Type B pancreatic cell (in vitro differentiated cells): ENCODE measurements at places on chromosomes 1 and 21.

- DNase-seq, result no peak
Measured at GRCh38 chr21:37555672-37556261, 189.2 kb downstream of the DYRK1A start.

DNA sequence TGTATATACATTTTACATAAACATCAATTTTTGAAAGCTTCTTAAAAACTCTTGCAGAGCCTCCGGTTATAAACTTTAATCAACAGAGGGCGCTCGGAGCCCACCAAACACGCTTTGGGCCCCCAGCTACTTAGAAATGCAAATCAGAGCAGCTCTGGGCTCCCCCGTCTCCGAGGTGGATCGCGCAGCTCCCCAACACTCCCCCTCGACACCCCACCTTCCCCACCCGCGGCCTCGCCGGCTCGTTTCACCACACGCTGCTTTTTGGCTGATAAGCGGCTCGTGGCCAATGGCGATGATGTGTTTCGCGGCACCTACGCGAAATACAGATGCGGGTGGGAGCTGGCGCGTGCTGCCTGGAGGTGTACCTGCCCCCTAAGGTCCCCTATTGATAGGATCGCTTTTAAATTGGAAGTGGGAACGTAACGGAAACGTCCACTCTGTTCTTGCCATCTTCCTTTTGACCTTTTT, 1.7 kb upstream of the KIF26B start:
- DNase-seq, result peak; percentile 78

DNA sequence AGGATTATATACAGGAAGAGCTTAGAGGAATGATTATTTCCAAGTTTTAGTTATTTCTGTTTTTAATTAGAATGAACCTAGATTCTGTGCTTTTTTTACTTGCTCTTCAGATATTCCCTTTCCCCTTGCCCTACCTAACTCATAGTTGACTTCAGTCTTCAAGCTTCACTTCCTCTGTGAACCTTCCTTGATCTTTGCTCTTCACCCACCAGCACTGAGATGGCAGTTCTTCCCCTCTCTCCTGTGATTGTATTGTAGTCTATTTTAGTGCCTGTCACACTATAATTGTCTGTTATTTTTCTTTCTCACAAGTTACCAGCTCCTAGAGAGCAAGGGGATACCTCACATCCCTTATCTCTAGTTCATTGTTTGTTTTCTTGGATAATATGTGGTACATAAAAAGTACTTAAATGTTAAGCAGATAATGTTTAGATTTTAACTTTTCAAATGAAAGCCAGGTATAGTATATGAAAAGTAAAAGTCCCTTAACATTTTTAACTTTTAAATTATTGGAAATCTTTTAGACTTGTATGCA, 33.2 kb downstream of the KCTD3 start:
- no peak for DNase-seq

GRCh38 chr1:6870086-6870485, 84.8 kb downstream of the CAMTA1 start:
- no peak for DNase-seq

GRCh38 chr1:185816460-185816859, 82.3 kb downstream of the HMCN1 start:
- DNase-seq, result no peak

- DNase-seq, result no peak
Measured at GRCh38 chr1:163119707-163120106, 50.5 kb downstream of the RGS4 start.

DNA sequence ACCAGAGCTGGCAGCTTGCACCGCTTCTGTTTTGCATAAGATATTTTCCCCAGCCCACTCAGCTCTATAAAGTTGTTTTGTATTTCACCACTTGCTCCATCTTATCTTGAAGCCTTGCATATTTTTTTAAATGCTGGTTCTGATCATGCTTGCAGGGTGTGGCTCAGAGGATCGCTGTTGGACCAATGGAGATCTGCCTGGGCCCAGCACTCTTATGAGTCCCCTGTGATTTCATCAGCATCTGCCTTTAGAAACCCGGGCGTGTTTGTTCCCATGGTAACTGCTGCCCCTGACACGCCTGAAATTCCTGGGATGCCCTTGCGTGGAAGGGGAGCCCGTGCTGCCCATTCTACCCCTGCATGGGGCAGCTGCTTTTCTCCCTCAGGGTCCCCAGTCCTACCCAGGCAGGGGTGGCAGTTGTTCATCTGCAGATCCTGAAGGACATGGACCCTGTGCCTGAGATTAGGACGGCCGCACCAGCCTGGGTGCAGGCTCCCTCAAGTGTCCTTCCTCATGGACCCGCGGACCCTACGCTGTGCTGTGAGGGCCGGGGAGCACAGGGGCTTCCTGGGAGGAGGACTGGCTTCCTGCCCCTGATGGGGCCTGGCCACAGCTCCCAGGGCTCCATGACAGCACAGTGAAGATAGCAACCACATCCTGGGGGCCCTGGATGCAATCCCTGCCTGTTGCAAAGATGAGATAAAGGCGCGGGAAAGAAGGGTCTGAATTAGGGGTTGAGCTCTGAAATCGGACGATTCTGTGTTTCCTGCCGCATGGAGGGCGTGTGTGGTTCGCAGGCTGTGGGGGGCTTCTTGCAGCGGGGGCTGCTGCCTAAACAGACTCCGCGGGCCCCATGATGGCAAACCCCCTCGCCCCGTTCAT, 226.5 kb downstream of the SDCCAG8 start:
- DNase-seq, result no peak

DNA sequence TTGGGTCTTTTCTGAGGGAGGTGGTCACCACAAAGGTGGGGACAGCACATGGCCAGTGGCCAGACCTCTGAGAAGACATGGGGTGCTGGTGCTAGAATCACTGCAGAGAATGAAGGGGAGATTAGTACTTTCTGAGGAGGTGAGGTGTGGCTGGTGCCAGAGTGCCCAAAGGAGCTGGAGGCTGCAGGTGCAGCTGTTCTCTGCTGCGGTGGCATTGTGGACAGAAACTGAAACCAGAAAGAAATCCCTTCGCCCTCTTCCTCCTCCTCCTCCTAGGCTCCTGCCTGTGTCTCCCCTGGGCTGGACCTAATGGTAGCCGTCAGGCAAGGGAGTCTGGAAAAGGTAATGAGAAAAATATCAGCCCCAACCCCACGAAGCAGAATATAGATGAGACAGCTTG, 261.7 kb downstream of the TM2D1 start:
- DNase-seq, result no peak

DNA sequence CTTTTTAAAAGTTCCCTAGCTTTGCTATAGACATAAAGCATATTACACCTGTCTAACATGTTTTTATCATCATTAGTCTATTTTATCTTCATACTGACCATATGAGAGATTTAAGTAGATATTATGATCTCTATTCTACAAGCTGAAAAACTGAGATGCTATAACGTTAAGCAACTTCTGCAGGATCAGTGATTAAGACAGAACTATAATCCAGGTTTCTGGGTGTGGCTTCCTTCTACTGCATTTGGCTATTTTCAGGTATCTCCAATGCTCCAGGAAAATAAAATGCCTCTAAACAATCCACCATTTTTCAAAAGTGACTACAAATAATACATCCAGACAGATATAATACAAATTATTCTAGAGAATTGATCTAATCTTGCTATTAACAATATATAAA, 53.4 kb downstream of the RGS2 start:
- no peak for DNase-seq

GRCh38 chr1:228919914-228920313, 184.6 kb downstream of the RHOU start:
- no peak for DNase-seq

- no peak for DNase-seq
Measured at GRCh38 chr1:232477728-232478127, 152.2 kb downstream of the SIPA1L2 start.

DNA sequence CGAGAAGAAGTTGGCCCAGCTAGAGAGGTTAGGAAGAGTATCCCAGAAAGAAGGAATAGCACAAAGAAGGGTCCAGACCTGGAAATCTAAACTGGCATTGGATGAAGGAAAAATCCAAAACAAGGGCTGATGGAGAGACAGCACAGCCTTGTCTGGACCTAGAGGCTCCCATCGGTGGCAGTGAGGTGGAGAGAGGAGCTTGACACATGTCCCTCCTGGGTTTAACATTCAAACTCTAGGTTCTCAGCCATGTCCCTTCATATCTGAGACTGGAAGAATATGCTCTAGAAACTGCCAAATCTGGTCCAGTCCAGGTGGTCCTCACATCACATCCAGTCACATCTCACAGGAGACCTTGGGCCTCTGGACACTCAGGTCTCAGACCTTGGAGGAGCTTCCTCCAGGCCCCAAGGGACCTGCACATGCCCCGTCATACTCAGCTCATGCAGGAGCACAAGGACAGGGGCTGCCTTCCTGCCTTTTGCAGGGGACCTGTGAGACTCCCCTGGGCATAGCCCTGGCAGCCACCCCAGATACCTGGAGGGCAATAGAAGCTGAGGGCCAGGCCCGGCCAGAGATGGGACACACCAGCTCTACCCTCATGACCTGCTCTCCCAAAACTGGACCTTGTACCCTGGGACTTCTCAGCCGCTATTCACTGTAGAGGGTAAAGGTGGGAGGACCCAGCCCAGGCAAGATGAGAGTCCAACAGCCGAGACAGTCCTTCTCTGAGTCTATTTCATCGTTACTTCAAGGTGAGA, 7.5 kb downstream of the TMEM125 start:
- DNase-seq, result no peak

DNA sequence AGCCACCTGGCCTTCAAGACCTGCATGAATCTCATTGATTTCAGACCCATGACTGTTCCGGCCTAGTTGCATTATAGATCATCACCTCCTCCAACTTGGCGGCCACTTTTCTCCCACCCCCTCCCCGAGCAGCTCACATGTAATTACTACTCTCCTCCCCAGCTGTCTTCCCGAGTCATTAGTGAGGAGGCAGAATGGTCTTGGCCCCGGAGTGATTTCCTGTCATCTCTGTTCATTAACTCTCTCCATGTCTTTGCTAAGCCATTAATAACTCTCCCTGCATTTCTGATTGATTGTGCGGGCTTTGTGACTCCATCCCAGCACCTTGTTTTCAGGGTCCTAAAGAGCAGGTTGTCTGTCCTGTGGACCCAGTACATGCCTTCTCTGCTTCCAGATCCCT, 75.6 kb upstream of the CNTN2 start:
- DNase-seq, result no peak

DNA sequence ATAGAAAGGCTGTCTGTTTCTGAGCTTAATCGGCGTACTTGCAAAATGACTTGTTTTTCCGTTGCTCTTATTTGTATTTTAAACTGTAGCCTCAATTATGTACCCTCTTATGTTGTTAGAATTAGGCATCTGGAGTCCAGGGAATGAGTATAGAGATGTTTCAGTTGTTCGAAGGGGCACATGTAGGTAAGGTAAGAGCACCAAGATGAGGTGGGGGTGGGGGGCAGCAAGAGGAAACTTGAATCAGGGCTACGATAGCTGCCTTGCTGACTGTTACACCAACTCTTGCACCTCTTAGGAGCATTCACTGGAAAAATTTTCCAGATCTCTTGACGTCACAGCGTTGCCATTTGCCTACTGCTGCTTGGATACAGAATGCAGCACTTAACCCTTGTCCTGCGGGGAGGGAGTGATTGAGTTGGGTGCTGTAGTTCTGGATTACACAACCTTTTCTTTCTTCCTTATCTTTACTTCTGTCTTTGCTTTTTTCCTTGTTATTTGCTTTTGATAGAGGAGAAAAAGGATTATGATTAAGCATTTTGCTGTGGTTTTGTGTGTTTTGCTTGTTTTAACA, 3.2 kb downstream of the ATP1B1 start:
- DNase-seq, result no peak

DNA sequence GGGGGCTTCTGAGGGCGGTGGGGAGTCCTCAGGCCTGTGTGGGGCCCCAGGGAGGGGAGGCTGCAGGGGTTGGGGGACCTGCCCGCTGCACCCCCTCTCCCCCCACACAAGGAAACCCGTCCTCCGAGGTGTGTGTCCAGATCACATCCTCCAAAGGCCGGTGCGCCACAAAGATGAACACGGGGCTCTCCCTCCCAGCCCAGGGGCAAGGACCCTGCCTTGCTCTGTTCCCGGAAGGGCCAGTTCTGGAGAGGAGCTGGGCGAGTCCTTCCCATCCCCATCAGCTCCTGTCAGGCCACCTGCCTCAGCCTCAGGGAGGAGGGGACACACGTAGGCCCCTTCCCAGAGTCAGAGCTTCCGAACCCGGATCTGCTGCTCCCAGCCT, 2.5 kb upstream of the TTLL10 start:
- DNase-seq, result no peak

DNA sequence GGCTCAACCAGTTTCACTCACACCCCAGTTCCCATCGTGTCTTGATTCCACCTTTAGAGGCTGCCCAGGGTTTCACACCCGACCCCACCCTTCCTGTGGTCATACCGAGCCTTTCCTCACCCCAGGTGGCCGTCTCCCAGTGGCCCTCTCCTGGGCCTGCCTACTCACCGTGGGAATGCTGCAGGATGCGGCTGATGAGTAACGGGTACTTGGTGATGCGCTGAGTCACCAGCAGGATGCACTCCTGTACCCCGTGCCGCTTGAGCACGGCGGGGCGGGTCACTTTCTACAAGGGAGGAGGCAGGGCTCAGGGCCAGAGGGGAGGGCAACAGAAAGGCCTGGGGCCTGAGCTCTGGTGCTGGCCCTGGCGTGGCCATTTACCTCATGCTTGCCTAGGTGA, 16.4 kb downstream of the ARHGEF2 start:
- no peak for DNase-seq

DNA sequence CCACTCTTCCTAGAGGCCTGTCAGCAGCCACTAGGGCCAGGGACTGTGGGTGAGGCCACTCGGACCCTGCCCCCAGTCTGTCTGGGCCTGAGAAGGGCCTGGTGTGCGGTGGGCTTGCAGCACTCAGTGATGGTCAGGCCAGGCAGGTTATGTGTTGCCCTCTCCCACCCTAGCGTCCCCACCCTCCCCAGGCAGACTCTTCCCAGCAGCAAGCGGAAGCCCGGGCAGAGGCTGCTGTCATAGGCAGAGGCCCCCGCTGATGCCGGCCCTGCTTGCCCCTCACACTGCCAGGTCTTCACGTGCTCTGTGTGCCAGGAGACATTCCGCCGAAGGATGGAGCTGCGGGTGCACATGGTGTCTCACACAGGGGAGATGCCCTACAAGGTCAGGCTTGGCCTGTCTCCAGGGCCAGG, 6.6 kb downstream of the ZBTB48 start:
- DNase-seq, result no peak

GRCh38 chr1:41609166-41609883, 124.8 kb upstream of the EDN2 start:
- no peak for DNase-seq

GRCh38 chr21:41294548-41295231, 21.9 kb upstream of the FAM3B start:
- DNase-seq, result no peak

GRCh38 chr1:199762572-199762971, 264.9 kb upstream of the NR5A2 start:
- no peak for DNase-seq

- DNase-seq, result no peak
Measured at GRCh38 chr1:216598448-216598847, 124.8 kb downstream of the ESRRG start.
